ENCODE measurements at places on chromosomes 11 and 22.

DNA sequence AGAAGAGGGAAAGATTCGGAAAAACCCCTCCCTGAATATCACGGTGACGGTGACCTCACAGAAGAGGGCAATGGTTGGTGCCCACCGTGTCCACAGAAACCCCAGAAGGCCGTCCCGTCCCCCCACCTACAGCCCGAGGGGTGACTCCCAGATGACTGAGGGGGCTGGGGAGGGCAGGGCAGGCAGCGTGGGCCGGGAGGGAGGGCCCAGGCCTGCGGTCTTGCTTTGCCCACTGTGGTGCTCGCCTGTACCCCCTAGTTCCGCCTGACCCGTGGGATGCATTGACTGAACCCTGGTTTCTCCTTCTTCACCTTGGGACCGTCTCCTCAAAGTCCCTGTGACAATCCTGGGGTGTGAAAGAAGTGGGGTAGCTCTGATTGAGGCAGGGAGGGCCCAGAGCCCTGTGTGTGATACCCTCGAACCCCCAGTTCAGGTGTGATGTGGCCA lies 526.7 kb downstream of the BRD1 start:
- DNase-seq: no peak

GRCh38 chr11:64124147-64124546 lies 41.8 kb downstream of the MACROD1 start:
- no peak for DNase-seq

DNA sequence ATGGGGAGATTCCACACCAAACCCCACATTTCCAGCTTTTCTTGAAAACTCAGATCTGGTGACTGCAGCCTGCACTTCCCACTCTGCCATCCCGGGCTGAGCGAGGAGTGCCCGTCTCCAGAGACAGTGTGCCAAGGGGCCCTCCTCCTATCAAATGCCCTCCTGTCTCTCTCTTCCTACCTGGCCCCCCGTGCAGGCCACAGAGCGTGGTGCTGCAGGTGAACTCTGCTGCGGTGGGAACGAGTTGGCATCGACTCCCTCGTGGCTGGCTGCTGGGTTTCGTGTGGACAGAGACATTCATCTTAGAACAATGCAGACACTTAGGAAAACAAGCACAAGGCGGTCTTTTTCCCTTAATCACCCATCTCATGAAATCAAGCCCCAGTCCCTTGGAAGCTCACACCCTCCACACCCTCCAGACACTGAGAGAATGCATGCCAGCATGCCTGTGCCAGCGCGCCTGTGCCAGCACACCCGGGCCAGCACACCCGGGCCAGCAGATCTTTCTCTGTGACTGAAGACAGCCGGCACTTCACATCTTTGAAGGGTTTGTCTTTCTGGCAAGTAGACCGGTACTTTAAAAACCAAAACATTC lies 65.0 kb downstream of the PARVB start:
- DNase-seq: no peak

DNA sequence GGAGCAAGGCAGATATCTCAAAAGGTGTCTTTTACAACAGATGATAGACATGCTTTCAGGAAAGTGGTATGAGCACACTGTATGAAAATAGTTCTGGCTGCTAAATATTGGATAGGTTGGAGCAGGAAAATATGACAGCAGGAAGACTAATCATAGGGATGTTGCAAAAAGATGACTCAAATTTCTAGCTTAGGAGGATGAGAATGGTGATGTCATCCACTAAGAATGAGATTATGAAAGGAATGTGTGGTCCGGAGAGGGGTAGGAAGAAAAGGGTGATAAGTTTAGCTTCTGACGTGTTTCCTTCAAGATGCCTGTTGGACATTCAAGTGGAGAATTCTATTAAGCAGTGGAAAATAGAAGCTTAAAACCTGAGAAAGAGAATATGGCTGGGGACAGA lies 46.4 kb downstream of the RCN1 start:
- no peak for DNase-seq

DNA sequence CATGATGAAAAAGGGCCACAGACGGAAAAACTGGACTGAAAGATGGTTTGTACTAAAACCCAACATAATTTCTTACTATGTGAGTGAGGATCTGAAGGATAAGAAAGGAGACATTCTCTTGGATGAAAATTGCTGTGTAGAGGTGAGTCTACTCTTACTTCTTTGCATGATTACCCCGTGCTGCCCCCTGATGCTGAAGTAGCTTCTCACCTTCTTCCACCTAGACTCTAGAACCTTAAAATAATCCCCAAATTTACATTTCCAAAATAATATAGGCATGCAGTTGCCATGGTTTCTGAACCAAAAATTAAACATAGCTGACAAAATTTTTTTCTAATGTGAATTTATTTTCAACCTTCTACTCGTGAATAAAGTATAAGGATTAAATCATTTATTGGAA lies 64.2 kb downstream of the SWAP70 start:
- no peak for DNase-seq

DNA sequence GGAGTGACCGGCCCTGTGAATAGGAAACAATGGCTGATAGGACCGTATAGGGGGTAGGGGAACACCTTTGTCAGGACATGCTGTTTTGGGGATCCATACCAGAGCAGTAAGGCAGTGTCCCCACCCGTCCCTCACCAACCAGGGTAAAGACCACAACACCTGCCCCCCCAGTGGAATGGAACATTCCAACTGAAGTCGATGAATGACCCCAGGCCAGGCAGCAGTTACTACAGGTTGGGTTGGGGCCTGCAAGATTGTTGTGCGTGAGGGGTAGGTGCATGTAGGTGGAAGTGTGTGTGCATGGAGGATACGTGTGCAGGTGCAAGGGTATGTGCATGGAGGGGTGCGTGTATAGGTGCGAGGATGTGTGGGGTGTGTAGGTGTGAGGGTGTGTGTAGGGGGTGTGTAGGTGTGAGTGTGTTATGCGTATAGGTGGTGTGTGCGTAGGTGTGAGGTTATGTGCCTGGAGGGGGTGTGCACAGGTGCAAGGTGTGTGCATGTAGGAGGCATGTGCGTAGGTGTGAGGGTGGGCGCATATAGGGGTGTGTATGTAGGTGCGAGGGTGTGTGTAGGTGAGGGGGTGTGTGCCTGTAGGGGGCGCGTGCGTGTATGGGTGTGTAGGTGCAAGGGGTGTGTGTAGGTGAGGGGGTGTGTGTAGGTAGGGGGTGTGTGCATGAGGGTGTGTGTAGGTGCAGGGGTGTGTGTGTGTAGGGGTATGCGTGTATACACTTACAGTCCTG lies 32.9 kb downstream of the PISD start:
- DNase-seq: no peak

DNA sequence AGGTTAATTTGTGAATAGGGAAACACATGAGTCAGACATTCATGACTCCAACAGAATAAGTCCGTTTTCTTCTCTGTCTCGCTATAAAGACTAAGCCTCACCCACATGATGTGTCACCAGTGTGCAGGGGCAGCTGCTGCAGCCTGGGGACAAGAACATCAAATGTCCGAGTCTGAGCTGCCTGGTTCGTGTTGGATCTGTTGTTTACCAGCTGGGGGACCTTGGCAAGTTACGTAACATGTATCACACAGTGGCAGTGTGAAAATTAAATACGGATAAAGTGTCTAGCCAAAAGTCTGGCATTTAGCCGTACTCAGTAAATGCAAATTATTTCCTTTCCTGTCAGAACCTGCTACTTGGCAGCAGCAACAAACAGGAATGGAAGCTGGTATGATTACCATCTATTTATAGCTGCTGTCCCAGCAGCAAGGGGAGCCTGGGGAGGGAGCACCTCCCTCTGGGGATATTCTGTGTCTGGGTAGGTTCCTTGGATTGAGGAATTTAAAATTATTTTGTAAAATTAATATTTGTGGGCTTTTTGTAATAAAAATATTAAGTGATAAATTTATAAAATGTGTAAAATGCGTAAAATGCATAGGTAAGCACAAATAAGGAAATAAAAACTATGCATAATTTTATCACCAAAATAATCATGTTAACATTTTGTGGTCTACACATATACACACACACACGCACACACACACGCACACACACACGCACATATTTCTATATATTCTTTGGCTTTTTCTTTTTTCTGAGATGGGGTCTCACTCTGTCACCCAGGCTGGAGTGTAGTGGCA lies 1.3 kb upstream of the CLDN25 start:
- peak; percentile 41 for DNase-seq

DNA sequence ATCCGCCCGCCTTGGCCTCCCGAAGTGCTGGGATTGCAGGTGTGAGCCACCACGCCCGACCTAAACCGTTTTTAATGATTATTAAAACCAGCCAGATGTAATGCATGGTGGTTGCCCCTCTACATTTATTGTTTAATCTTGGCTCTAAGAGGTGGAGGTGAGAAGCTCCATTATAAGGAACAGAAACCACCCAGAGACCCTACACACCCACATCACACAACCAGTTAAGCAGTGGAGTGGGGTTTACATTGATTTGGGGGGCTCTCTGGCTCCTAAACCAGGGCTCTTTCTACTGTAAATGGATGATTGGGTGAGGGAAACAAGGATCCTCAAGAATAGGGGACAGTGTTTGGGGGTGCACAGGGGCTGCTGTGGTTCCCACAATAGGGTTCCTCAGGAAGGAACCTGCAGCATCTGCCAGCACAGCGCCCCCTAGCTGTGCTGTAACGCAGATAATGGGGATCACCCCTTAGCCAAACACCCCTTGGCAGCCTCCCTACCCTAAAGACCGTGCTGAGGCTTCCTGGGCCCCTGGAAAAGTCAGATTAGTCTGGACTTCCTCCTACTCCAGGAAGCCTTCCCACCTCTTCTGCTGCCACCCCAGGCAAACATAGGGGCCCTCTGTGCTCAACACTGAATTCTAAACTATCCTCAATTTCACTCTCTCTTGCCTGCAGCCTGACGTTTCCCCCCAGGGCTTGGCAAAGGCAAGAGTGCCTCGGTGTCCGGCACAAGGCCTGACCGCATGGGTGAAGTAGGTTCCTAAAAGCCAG lies 2.4 kb downstream of the MPST start:
- no peak for DNase-seq

GRCh38 chr11:117218133-117218915 lies 13.5 kb downstream of the PCSK7 start:
- DNase-seq: no peak

GRCh38 chr11:36450110-36450572 lies 59.9 kb downstream of the TRAF6 start:
- no peak for DNase-seq

GRCh38 chr22:48821727-48822126 lies 1005.9 kb downstream of the BRD1 start:
- DNase-seq: no peak

DNA sequence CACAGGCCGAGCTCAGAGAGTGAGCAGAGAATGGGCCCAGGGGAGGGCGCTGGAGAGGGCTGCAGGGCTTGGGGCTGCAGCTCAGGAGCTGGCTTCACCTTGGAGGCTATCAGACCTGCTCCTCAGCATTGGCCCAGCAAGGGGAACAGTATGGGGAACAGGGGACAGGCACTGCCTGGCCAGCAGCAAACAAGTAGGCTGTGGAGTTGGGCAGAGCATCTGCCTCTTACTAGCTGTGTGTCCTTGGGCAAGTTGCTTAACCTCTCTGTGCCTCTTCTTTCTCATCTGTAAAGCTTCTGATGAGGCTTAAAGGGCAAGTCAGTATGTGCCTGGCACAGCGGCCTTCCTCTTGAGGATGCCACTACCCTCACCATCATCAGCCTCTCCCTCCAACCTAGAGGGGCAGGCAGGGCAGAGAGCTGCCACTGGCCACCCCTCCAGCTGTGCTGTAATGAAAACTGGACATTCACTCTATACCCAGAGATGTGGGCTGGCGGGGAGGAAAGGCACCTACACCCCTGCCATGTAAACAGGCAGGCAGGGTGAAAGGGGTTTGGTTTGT lies 7.5 kb upstream of the CDKN1C start:
- no peak for DNase-seq

DNA sequence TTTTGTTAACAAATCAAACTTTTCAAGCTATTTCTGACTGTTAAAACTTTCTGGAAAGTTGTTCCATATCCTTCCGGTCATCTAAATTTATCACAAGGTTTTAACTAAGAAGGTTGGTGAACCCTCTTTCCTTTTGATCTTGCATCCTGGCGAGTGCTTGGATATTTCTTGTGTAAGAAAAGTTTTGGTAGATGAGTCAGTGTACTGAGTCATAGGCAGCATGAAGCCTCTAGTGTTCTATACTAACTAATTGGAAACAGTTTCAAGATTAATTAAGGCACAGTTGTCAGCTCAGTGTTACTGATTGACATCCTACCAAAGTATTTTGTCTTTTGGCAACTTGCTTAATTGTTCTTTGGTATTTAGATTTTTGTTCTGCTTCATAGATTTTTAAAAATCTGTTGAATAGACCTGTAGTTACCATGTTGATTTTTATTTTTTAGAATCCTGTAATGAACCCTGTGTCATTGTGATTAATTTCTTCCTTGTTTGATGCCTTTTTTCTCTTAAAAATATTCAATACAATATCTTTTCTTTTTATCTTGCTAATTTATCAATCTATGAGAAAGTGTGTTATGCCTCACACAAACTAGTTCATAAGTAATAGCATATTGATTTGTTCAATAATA lies 38.0 kb downstream of the METTL15 start:
- no peak for DNase-seq

GRCh38 chr11:104772806-104773241 lies 125.4 kb downstream of the CASP12 start:
- DNase-seq: peak; percentile 6

DNA sequence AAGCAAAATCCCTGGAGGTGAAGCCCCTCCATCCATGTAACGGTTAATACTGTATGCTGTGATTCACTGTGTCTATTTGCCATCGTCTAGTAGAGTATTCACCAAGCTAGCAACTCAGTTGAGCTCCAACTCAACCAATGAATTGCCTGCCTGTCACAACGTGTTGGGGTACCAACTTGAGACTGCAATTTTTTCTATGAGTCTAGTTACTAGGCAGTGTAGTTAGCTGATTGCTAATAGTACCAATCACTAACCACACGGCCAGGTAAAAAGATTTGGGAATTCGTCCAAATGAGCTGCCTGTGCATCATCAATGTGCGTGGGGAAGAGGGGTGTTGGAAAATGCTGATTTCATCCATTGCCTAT lies 1.0 kb upstream of the BTG4 start:
- no peak for DNase-seq

- no peak for DNase-seq
These were observed 21.9 kb downstream of the SBF2 start for GRCh38 chr11:10272132-10272531.

GRCh38 chr11:44519989-44520737 lies 45.3 kb upstream of the CD82 start:
- DNase-seq: no peak

- no peak for DNase-seq
These were observed 40.9 kb downstream of the PANX1 start for GRCh38 chr11:94169516-94169915.

GRCh38 chr11:77223797-77224196 lies 77.7 kb downstream of the GDPD4 start:
- DNase-seq: no peak

- DNase-seq: no peak
These were observed 146.2 kb downstream of the ARHGAP42 start for GRCh38 chr11:100833276-100833675.

- no peak for DNase-seq
These were observed 8.7 kb upstream of the RCE1 start for GRCh38 chr11:66834539-66834845.
